ENCODE measurements at places on chromosomes 2 and 18.

- no peak for DNase-seq
These were observed 12.4 kb downstream of the KIF5C start for GRCh38 chr2:148887350-148888002.

- no peak for DNase-seq
These were observed 83.1 kb downstream of the EIPR1 start for GRCh38 chr2:3294493-3294892.

DNA sequence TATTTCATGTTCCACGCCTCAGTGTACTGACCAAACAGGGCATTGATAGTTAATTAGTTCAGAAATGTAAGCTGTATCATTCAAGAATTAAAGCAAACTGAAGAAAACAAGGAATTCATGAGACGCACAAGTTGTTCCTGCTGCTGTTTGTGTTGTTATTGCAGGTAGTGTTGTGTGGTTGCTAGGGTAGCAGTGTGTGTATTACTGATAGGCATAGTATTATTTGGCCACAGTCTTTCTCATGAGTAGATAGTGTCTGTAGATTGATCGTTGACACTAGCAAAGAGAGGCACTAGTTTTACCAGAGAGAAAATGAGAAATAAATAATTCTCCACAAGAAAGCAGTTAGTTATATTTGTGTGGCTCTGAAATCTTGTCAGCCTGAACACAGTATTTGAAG is 548.6 kb downstream of the LRP1B start:
- DNase-seq, result no peak

DNA sequence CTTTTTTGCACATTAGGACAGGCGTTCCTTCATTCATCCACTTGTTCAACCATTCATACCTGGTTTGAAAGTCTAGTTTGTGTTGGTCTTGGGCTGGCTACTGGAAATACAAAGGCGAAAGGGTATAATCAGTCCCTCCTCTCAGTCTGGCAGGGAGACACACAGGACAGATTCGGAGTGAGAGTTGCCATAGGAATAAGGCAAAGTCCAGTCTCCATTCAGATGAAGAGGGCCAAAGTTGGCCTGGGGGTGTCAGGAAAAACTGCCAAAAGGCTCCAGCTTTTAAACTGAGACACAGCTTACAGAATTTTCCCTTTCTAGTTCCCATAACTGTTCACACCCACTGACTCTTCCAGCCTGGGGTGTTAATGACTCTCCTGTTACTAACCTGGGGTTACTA is 96.3 kb upstream of the AQP4 start:
- no peak for DNase-seq

All from nephron progenitor cell (in vitro differentiated cells).